Suppressor macrophage (primary cell): ENCODE measurements at places on chromosomes 4 and X.

GRCh38 chr4:169823685-169824084, 65.9 kb upstream of the HPF1 start:
- peak; percentile 54 for DNase-seq

GRCh38 chr4:55884093-55884850, 30.8 kb downstream of the EXOC1 start:
- no peak for DNase-seq

DNA sequence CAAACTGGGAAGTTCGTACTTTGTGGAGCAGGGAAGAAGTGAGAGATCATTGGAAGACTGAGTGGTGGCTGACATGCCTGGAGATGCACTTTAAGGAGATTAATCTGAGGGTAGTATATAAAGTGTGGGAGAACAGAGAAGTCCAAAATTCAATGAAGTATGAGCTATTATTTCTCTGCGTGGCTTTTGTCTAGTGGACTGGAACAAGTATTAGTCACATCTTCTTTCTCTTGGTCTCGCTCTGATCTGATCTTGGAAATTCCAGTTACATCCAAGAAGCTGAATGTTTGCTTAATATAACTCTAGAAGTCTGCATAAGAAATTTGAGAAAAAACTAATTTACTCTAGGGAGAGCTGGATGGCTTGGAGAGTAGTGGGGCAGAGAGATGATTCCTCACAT, 64.8 kb upstream of the NR0B1 start:
- no peak for DNase-seq

- no peak for DNase-seq
These were observed 289.3 kb upstream of the PABPC4L start for GRCh38 chr4:134490863-134491262.

- no peak for DNase-seq
These were observed 148.8 kb downstream of the CPEB2 start for GRCh38 chr4:15151033-15151432.

DNA sequence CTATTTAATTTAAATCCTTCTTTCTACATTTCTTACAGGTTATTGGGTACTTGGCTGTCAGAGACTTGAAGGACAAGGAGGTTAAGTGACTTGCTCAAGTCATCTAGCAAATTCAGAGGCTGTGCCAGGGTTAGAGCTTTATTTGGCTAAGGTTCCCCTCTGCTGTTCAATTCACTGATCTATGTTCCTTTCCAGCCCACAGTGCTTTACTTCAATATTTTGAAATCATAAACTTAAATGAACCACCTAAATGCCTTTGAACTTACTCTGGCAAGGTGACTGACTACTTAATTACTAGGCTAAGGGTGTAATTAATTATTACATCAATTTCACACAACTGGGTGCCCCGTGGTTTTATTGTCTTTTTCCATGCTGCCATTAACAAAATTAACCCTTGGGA, 288.7 kb downstream of the CAMK2D start:
- no peak for DNase-seq
